ENCODE measurements at places on chromosomes 7 and 10.

- no peak for DNase-seq
These were observed 44.1 kb downstream of the GRM3 start for GRCh38 chr7:86687831-86688230.

DNA sequence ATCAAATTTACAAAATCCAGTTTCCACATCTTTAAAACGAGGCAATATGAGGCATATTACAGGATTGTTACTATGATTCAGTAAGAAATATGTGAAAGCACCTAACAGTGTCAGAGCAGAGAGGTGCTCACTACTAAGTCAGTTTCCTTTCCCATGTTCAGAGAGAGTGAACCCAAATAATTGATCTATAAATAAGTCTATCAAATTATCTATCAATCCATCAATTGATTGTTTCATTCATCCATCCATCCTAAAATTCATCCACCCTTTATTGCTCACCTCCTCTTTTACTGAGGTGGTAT lies 340.8 kb downstream of the SUGCT start:
- DNase-seq = no peak

DNA sequence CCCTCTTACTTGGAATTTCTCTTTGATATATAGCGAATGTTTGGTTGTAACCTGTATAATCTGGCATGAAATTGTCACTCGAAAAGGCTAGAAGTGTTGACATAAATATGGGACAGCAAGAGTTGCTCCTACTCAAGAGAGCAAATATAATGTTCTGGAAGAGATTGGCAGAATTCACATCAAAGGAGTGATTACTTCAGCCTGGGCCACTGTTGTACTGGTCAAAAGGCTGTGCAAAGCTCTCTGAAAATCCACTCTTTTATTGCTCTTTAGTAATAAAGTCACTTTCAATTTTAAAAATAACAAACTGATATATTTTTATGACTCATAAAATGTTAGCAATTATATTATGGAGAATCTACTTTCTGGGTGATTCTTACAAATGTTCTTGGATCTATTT lies 58.2 kb downstream of the CFTR start:
- no peak for DNase-seq

- no peak for DNase-seq
These were observed 38.0 kb upstream of the TRUB1 start for GRCh38 chr10:114899982-114900381.
